Adipose tissue (tissue), 3 donors: ENCODE measurements at places on chromosomes 4 and X. TPM values are rescaled to one million over a fixed set of nuclear protein-coding genes. Genes with fewer than 3 reads are reported as not detected.

Gene ERVMER34-1
- 0.32 TPM for polyA plus RNA-seq

Gene ARMCX2
- 11.9 TPM for polyA plus RNA-seq

Gene LUZP4
- not detected for polyA plus RNA-seq

Gene DGKK
- polyA plus RNA-seq = not detected

Gene ANOS1
- polyA plus RNA-seq = 0.90 TPM

Gene SMIM31
- polyA plus RNA-seq = 1.0 TPM

Gene FDCSP
- polyA plus RNA-seq = 0.60 TPM

Gene PASD1
- polyA plus RNA-seq = not detected

Gene XKRX
- 0.06 TPM for polyA plus RNA-seq

Gene UGT2A1
- not detected for polyA plus RNA-seq

Gene PTTG2
- polyA plus RNA-seq = not detected

Gene GPRIN3
- polyA plus RNA-seq = 0.60 TPM

Gene XAGE3
- not detected for polyA plus RNA-seq

Gene AFF2
- 2.5 TPM for polyA plus RNA-seq

Gene AMBN
- polyA plus RNA-seq = not detected

Gene RAI2
- polyA plus RNA-seq = 72.7 TPM

Gene MUC7
- polyA plus RNA-seq = not detected

Gene DRD5
- polyA plus RNA-seq = not detected

Gene SYN1
- polyA plus RNA-seq = 1.4 TPM

Gene MAGEA1
- not detected for polyA plus RNA-seq

Gene SERPINA7
- polyA plus RNA-seq = not detected

Gene PHOX2B
- polyA plus RNA-seq = not detected

Gene ENPEP
- polyA plus RNA-seq = 1.4 TPM

Gene MAGEC3
- polyA plus RNA-seq = not detected

Gene NXT2
- 11.2 TPM for polyA plus RNA-seq

Gene INPP4B
- polyA plus RNA-seq = 1.5 TPM

Gene RPGR
- 35.8 TPM for polyA plus RNA-seq

Gene ENAM
- polyA plus RNA-seq = 1.4 TPM

Gene GRIA3
- 0.34 TPM for polyA plus RNA-seq

Gene ESX1
- polyA plus RNA-seq = not detected

Gene NR0B1
- not detected for polyA plus RNA-seq

Gene NXF3
- 0.86 TPM for polyA plus RNA-seq

Gene SFRP2
- 19.3 TPM for polyA plus RNA-seq

Gene MAGEB4
- polyA plus RNA-seq = not detected

Gene CSAG3
- polyA plus RNA-seq = not detected

Gene MMGT1
- polyA plus RNA-seq = 11.9 TPM

Gene CSAG1
- polyA plus RNA-seq = not detected

Gene PABPC4L
- polyA plus RNA-seq = 0.45 TPM

Gene CXCL11
- not detected for polyA plus RNA-seq

Gene RNF128
- 1.9 TPM for polyA plus RNA-seq

Gene MEPE
- not detected for polyA plus RNA-seq

Gene CT55
- not detected for polyA plus RNA-seq

Gene DMD
- 11.5 TPM for polyA plus RNA-seq

Gene HHIP
- polyA plus RNA-seq = 0.90 TPM

Gene ARHGAP24
- 10.3 TPM for polyA plus RNA-seq

Gene USP17L18
- not detected for polyA plus RNA-seq

Gene CTAG2
- not detected for polyA plus RNA-seq

Gene CT45A3
- polyA plus RNA-seq = not detected
